NCI-H187 (cell line): ENCODE measurements at places on chromosomes 6 and 20.

DNA sequence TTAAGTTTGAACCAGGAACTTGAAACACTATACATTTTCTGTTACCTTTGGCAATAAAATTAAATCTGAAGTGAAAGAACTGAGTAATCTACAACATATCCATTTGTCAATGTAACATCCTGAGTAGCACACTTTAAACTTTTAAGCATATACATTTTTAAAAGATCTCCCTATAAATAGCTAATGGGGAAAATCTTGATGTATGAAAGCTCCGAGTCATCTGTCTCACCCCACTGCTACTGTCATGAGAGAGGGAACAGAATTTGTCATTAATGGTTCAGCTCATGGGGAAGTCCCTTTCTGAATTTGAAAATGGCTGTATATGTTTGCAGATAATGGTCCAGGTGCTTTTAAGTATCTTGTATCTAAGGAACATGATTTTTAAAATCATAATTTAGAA lies 55.2 kb upstream of the NOX3 start:
- DNase-seq: no peak

GRCh38 chr20:45487231-45487635 lies 17.7 kb downstream of the WFDC2 start:
- no peak for DNase-seq

DNA sequence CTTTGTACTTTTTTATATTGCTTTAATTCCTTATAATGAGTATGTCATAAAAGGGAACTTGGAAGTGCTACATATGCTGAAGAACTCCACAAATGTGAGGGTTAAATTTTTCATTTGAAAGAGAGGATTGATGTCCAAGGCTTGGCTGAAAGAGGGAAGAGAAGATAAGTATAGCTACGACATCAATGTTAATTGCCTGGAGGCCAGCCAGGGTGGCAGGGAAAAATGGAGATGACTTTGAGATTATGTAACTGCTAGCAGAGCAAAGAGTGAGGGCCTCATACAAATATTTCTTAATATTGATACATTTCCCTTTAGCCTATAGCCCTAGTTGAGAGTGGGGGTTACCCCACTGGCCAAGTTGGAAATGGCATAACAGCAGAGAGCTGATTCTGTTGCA lies 24.8 kb upstream of the RIMS4 start:
- DNase-seq: no peak

DNA sequence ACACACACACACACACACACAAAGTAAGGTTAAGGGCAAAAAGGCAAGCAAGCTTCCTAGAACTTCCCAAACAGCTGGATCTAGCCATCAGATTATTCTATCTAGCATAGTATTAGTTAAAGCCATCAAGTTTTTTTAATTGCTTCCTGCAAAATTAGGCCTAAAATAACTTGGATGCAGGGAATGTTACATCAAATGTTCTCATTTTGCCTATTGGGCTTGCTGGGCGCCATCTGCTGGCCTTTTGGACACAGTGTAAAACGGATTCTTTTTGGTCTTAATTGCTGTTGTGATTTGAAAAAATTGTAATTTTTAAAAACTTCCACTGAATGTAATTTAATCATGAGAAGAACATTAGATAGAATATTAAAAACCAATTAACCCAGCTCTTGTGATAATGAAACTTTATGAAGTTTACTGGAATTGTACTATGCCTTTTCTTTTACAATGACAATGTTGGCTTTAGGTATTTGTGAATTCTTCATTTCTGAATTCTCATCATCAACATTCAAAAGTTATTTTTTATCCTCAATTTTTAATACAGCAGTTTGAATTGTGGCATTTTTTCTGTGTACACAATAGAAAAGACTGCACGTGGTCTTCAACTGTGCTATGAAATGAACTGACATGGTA lies 6.8 kb downstream of the MKKS start:
- peak; percentile 7 for DNase-seq

- DNase-seq: no peak
Measured at GRCh38 chr6:21870076-21870730, 276.7 kb downstream of the SOX4 start.

DNA sequence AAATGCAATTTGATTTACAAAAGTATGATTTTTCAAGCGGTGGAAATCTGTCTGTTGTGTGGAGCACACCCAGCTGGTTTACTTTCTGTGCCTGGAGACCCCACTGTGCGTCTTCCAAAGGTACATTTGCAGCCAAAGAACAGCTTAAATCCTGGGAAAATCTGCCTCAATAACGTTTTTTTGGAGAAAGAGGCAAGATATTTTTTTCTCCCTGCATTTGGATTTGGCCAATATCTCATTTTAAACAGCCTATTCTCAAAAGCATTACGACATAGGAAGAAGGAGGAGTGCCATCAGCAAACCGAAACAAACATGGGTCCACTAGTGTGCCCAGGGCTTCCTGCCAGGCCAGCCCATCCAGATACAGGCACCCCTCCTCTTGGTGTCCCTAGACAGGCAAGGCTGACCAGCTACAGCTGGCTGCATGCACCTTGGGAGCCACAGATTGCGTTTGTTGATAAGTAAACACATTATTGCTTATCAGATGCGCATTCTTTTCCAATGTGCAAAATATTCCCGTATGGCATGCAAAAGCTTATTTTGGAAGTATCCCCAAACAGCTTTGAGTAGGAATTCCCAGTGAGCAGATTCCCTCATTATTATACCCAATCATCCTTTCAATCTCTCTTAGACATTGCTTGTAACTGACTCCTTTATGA lies 184.5 kb upstream of the MARCKS start:
- no peak for DNase-seq

DNA sequence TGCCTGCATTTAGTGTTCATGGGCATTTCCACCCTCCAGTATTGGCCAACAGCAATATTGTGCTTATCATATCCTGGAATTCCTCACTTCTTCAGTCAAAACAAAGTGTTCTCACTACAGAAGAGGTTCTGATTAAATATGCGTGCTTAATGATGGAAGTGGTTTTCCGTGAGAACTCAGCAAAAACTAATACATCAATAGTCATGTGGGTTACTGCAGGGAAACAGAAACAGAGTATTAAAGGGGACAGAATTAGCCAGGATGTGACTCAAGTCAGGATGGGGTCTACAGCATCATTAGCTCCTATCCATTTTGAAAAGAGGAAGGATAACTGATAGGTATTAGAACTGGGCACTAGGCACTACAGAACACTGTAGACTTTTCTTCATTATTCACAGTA lies 384.6 kb downstream of the CDKAL1 start:
- DNase-seq: no peak

GRCh38 chr6:103791458-103791857 lies 1068.3 kb downstream of the HACE1 start:
- no peak for DNase-seq

DNA sequence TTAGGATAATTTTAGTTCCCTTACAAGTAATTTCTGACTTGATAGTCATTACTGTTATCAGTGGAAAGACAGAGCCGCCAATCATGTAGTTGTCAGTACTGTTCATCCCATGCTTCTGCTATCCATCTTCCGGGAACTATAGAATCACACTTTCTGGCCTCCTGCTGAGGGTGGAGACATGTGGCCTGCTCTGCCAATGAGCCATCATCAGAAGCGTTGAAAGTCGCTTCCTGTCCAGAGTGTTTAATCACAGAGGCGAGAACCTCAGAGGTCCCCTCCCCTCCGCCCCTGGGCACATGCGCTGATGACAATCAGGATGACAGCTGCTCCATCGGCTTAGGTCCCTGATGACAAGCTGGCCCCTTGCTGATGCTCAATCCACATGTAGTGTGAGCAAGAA lies 3.0 kb downstream of the DDO start:
- DNase-seq: no peak

- no peak for DNase-seq
Measured at GRCh38 chr6:131721161-131721560, 10.3 kb upstream of the CTAGE9 start.

DNA sequence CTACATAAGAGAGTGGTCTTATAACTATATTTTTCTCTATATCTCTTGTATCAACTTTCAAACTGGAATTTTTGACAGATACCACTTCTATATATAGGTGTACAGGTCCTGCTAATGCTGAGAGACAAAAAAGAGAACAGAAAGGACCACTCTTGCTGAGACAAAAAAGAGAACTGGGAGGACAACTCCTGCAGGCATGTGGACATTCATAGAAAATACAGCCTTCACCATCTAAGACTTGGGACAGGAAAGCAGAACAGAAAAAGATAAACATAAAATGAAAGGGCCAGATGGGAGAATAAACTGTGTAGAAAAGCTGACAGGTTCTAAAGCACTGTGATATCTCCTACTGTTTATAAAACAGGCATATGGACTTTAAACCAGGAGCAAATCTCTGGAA lies 541.0 kb upstream of the ADGRB3 start:
- no peak for DNase-seq

DNA sequence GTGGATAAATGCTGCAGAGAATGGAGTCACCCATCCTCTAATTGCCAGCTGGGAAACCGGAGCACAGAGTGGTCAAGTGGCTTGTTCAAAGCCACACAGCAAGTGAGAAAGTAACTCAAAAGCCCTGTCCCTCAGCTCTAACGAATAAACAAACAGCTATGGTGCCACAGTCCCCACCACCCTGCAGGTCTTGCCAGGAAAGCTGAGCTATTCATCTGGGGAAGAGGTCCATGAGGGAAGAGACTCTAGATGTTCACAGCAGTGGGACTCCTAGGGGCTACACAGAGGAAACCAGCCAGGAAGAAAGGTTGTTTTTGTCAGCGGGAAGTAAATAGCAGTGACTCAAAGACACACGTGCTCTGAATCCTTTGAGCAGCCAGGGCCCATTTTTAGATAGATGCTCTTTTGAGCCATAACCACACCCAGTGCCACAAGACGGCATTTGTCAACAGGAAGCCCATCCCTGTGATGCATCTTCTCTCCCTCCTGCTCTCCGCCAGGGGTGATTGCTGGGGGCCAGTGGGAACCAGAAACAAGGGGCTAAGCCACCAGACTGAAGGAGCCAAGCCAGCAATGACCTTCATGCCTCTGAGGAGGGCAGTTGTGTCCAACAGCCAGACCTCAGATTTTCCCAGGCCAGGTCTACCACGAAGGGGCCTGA lies 32.4 kb upstream of the TCP11 start:
- DNase-seq: no peak

- DNase-seq: no peak
Measured at GRCh38 chr6:106185615-106186014, 99.5 kb downstream of the PRDM1 start.

- no peak for DNase-seq
Measured at GRCh38 chr6:36662380-36662779, 16.1 kb upstream of the CDKN1A start.

DNA sequence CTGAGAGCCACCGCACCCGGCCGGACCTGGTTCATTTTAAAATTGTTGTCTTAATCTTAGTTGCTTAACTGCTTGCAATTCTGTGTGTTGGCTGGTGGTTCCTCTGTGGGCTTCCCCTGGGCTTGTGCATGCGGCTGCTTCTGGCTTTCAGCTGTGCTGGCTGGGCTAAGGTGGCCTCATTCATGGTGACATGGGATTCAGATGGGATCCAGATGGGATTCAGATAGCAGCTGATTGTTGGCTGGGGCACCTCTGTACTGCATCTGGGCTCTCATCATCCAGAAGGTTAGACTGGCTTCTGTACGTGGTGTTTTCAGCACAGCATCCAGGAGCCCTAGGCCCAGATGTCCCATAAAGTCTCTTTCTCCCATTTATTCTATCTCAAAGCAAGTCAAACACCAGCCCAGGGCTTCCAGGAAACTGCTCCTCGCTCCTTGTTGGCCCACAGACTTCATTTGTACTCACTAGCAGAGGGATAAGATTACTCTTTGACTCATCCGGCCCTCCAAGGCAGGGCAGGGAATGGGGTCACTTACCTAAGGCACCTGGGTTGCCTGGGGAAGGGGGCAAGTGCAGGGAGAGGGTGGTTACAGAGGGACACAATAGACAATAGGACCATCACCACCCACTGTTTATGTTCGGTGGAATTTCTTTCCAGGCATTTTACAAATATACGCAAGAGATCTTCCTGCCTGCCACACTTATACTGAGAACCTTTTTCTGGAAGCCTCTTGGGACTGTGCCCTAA lies 10.2 kb upstream of the PEDS1 start:
- DNase-seq: no peak

DNA sequence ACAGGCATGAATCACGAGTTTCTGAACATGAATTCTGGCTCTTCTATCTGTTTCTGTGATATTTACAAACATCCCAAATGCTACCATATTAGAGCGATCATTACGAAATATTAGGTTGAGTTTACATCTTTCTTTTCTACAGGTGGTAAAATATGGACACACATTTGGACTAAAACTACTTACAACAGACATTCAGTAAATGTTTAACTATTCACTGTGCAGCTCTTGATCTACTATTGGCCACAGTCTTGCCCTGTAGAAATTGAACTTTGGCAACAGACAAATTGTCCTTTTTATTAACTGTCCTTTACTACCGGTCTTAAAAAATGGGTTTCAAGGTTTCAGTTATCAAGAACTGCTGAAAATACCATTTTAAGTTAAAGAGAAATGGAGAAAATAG lies 26.5 kb upstream of the MTRF1L start:
- DNase-seq: no peak

- DNase-seq: peak; percentile 17
Measured at GRCh38 chr20:478949-479429, 16.7 kb upstream of the TBC1D20 start.

GRCh38 chr6:141641406-141641805 lies 491.3 kb upstream of the GJE1 start:
- DNase-seq: no peak

DNA sequence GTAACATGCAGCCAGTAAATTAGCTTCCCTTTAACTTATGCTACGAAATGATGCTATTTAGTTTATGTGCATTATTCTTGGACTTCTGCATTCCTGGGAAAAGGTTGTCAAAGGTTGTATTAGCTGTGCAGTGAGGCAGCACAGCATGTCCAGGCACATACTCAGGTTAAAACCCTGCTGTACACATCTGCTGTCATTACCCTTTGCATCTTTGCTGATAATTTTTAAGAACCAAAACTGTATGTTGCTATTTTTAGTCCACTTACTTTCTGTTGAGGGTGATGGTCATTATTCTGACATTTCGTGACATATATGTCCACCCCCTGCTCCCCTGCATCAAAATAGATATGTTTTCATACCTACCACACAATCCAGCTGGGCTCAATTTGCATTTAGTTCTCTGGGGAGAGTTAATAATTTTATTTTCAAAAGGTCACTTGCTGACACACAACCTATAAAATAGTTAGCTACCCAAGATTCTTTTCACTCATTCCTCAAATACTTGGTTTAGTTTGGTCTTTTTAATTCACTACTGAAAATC lies 142.5 kb upstream of the SPACA1 start:
- DNase-seq: no peak

- no peak for DNase-seq
Measured at GRCh38 chr20:49476016-49476355, 6.5 kb downstream of the KCNB1 start.

- no peak for DNase-seq
Measured at GRCh38 chr6:140921366-140922226, 1211.1 kb upstream of the GJE1 start.

- no peak for DNase-seq
Measured at GRCh38 chr20:61900011-61900944, 165.4 kb downstream of the TAF4 start.

- DNase-seq: no peak
Measured at GRCh38 chr6:133806382-133807140, 82.4 kb upstream of the TCF21 start.
